ENCODE measurements at places on chromosomes 4 and X.

DNA sequence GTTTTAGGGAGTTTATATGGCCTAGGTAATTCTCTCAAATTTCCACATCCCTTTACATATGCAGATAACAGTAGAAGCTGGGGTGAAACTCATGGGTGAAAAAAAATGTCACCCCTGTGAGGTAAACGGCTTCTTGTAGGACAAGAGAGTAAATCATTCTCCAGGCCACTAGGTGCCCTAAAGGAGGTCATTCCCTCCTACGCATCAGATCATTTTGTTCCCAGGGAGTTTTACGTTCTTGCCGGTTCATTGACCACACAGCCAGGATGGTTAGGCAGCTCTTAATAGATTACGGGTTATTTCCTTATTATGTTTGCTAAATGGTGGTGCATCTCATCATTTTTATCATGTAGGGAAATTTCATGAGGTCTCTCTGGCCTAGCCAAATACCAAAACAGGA lies 225.8 kb upstream of the NOCT start:
- no peak for DNase-seq

DNA sequence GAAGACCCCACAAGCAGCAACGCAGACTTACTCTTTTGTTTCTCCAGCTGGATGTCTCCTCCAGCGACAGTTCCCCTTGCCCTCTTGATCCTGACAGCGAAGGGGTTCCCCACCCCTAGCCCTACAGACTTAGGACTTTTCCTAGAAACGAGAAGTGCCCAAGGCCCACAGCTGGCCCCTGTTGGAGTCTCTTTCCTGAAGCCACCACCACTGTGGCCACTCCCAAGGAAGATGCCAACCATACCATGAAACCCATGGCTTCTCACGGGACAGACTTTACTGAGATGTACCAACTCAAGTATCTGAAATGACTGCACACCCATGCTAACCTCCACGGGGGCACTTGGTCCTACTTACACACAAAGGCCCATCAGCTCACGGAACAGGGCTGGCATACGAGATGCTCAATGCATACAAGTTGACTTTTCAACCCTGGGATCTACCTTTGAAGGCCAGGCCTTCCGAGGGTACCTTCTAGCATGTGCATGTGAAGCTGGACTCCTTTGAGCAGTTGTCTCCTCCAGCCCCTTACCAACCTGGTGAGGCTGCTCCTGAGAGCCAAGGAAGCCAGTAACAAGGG lies 924 bp upstream of the IRAK1 start:
- DNase-seq: no peak

GRCh38 chr4:122604146-122604545 lies 16.7 kb downstream of the IL21 start:
- DNase-seq: no peak

- DNase-seq: peak; percentile 31
Observed at GRCh38 chrX:103941201-103941975, 21.0 kb upstream of the TMSB15B start.

- DNase-seq: no peak
Observed at GRCh38 chrX:137575596-137576255, 9.8 kb downstream of the ZIC3 start.

DNA sequence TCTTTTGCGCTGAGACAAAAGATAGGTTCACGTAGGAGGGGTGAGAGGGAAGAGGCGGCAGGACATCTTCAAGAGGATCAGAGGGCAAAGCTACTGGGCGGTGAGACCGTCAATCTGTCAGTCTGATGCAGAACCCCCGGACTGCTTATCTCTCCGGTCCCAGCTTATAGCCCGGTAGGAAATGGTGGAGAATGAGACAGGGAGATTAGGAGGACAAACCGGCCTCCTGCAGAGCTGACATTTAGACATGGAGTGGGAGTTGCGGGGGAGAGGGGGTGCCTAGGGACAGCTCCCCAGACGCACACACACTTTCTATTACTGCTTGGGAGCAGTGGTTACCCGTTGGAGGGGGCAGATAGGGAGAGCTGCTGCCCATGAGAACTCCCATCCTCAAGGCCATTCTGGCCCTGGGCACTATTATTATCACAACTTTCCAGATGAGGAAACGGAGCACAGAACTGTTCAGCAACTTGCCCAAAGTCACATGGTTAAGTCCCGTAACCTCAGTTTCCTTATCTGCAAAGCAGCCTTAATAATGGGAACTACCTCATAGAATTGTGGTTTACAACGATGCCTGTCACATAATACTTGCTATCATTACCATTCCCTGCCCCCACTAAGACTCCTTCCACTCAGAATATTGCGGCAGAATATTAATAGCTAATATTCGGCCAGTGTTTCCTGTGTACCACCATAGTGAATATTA lies 1.1 kb upstream of the HDAC6 start:
- peak; percentile 21 for DNase-seq

All from activated naive CD4-positive, alpha-beta T cell treated with anti-CD3 and anti-CD28 coated beads, Interleukin-2, amount 10 ng/mL, durations not matched to agents 7 days and 5 days (primary cell).